ENCODE measurements at places on chromosomes 2 and 18.

GRCh38 chr2:218806346-218806978 is 24.5 kb downstream of the CYP27A1 start:
- DNase-seq: no peak

GRCh38 chr2:65663831-65664407 is 231.5 kb upstream of the SPRED2 start:
- no peak for DNase-seq

DNA sequence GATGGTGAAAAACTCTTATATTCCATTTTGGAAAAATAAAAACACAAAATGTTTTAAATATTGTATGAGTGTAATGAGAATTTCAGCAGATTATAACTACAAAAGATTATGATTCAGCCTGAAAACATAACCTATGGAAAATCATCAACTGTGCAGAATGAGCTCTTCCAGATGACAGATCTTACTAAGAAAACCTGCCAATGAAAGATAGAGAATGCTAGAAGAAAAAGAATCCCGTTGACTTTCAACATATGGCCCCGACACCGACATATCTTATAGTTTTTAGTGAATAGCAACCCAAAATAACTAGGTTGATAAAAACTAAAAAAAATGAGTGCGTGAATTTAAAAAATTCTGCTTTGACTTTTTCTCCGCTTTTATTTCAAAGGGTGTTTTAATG is 178.0 kb downstream of the BABAM2 start:
- DNase-seq: no peak

DNA sequence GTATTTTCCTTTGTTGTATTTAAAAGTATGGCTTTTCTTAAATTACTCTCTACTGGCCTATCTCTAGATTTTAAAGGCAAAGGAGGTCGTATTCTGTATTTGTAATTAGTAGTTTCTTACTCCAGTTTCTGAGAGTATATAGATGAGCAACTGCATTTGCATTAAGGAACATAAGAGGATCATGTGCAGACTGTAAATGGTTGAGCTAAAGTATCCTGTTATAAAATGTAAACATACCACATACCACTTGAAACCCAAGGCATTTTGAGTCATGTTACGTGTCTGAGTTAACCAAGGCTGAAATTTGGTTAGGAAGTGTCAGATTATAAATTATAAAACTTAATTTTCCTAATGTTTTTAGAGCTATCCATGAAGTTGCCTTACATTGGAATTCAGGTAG is 76.3 kb downstream of the GPD2 start:
- no peak for DNase-seq

DNA sequence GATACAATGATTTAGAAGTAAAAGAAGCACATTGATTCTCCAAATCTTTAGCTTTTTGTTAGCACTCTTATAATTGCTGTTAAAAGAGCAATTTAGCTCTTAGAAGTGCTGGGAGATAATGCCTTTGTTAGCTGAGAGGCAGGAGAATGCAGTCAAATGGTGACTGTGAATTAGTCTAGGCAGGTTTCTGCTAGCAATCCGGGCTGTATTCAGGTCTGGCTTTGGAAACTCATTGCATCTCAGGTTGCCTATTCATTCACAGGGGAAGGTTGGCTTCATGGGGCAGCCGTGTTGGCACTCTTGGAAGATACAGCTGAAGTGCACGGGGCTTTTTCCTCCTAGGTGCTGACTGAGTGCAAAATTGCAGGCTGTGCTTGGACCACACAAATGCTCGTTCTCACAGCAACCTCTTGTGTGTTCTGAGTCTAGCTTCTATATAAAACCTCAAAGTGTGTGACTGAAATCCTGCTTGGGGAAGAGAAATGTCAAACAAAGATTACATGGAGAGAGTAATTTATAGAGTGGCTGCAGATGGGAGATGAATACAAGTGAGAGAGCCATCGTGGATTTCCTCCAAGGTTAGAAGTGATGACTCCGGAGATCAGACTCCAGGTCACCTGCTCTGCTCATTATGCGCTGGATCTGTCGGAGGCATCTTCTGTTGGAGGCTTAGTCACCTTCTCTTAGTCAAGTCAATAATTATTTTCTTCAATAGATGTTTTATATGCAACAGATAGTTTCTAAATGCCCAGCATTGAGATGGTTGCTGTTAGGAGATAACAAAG is 167.8 kb downstream of the PMAIP1 start:
- DNase-seq: no peak

DNA sequence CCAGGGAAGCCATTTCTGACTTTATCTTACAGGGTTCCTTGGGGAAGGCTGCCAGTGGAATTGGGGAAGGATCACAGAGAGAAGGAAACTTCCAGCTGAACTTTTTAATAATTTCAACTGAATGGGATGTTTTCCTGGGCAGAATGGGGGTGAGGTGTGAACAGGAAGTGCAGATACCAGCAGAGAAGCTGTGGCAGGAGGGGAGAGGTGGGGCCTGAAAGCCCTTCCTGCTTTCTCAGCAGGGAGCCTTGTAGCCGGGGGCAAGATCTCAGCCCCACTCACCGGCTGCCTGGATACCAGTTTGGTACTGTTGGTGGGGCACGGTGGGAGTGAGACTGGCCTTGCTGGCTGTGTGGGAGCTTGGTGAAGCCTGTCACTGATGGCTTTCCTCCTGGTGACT is 170.5 kb downstream of the ZBTB7C start:
- DNase-seq: no peak

GRCh38 chr2:72010647-72011369 is 136.9 kb downstream of the CYP26B1 start:
- DNase-seq: no peak

DNA sequence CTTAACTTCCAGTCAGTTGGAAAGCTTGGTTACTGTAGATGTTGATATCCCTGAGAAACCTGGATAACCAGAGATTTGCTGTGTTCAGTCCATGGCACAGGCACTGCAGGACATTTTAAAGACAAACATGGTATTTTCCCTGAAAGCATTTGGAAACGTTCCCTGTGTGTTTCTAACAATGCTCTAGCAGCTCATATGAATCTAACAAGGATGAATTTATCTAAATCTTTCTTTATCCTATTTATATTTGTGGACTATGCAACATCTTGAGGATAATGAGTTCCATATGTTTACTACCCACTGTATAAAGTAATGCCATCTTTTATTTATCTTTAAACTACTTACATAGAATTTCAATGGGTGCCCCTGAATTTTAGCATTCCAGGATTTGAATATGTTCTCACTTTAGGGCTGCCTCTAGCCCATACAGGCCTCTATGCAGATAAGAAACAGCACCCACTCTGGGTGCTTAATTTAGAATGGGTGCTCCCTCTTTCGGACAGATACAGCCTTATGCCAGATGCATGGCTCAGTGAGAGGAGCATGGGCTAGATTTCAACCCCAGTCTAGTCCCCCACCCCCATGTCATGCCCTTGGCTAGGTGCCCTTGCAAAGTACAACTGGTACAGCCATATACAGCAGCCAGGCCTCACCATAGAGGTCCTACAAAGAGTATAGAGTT is 50.6 kb upstream of the NEMP2 start:
- DNase-seq: no peak

DNA sequence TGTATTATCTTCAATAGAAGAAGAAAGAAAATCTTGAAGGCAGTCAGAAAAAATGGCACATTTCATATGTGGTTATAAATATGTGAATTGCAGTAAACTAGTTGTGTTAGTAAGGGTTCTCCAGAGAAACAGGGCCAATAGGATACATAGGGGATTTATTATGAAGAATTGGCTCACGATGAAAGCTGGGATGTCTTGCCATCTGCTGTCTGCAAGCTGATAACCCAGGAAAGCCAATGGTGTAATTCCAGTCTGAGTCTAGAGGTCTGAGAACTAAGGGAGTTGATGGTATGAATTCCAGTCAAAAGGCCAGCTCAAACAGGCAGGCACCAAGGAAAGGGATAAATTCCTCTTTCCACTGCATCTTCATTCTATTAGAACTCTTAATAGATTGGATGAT is 362.4 kb downstream of the KCNJ3 start:
- DNase-seq: no peak

- DNase-seq: peak; percentile 45
Observed at GRCh38 chr2:160210599-160211138, 10.6 kb upstream of the ITGB6 start.

- no peak for DNase-seq
Observed at GRCh38 chr18:11736656-11737055, 47.6 kb downstream of the GNAL start.

Data from iPS DF 6.9 (cell line).